ENCODE measurements at places on chromosomes 1 and 21.

DNA sequence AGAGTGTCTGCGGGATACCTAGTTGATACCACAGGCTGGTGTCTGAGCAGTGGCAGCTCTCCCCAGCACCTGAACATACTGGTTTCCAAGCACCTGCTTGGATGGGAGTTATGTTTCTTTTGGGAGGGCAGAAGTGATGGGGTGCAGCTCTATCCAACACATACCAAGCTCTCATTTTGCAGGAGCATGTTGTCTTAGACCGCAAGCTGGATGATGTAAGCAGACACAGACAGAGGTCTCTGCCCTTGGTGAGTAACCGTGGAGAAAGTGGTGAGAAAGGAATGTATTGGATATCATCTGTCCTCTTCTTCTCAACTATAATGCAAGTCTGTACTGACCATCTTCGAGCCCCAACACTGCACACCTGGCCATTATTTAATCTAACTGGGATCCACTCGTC lies 37.4 kb downstream of the ZNF496 start:
- no peak for DNase-seq

DNA sequence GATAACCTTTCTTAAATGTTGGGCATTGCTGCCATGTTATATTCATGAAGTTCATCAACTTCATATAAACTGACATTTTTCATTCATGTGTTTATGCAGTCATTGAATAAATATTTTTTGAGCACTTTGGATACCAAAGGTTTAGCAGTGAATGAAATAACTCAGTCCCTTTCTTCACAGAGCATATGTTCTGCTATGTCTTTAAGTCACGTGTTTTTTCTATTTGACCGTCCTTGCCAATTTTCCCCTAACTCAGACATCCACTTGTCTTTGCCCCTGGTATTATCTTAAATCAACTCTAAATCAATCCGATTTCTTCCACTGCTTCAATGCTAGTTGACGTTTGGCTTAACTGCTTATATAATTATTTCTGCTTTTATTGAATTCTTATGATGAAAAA lies 16.6 kb downstream of the ADARB1 start:
- no peak for DNase-seq

- no peak for DNase-seq
These were observed 72.2 kb downstream of the LACTBL1 start for GRCh38 chr1:22900451-22900850.

- DNase-seq, result no peak
These were observed 2.1 kb downstream of the ADGRL2 start for GRCh38 chr1:81802707-81803430.

DNA sequence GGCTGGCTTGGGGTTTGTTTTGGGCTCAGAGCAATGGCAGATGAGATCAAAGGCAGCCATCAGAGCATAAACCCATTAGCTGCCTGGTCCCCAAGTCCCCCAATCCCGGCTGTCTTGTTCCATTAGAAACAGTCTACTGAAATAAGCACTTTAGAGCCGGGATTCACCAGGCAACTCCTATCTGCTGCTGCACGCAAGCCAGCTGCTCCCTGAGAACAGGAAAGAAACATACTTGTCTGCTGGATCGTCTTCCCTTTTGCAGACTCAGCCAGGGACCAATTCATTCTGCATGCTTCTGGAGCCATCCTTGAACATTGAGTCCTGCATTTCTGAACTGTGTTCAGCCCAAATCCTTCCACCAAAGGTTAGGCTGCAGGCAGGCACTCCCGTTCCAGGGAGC lies 21.8 kb downstream of the RXRG start:
- no peak for DNase-seq

GRCh38 chr1:116256875-116257274 lies 116.2 kb upstream of the ATP1A1 start:
- no peak for DNase-seq

- DNase-seq, result peak; percentile 49
These were observed 569 bp downstream of the ATF3 start for GRCh38 chr1:212608959-212609700.

GRCh38 chr1:67230539-67230938 lies 64.3 kb downstream of the IL23R start:
- DNase-seq, result no peak

DNA sequence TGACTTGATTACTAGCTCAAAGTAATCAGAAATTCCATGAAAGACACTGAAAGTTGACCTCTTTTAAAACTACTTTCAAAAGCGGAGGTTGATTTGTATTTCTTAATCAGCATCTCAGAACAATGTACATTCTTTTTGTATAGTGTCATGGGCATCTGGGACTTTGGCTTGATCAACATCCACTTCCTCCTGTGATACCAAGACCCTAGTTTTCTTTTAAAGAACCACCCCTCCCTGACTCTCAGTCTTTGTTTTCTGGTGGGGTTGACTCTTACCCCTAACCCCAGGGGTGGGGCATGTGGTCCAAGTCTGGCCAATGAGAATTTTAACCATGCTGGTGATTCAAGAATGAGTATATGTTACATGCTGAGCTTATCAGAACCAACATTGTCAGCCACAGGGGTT lies 21.7 kb upstream of the IRF2BP2 start:
- DNase-seq, result no peak
